ENCODE measurements at places on chromosomes 13 and 19.

DNA sequence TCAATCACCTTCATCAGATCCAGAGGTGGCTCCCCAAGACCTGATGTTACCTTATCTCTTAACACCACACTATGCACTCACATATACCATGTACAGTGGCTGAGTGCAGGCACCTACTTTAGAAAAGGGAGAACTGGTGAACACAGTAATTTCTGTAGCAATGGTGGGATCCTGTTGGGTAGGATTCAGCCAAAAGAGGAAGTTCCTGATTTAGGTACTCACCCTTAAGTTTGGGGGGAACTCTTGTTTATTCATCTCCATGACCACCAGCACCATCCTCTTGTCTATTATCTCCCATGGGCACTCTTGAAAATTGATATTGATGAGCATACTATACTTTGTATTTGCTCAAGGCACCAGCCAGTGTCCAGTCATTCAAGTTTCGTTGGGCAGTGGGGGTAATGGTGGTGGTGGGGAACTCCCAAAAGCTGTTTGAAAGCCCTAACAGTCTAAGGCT, 324.4 kb downstream of the LMO7 start:
- no peak for DNase-seq
- H3K27ac ChIP-seq, result no peak overlapping the region
- no peaks in the 10 kb centered on the region for H3K27me3 ChIP-seq
- H3K4me1 ChIP-seq, result no peaks in the 10 kb centered on the region

DNA sequence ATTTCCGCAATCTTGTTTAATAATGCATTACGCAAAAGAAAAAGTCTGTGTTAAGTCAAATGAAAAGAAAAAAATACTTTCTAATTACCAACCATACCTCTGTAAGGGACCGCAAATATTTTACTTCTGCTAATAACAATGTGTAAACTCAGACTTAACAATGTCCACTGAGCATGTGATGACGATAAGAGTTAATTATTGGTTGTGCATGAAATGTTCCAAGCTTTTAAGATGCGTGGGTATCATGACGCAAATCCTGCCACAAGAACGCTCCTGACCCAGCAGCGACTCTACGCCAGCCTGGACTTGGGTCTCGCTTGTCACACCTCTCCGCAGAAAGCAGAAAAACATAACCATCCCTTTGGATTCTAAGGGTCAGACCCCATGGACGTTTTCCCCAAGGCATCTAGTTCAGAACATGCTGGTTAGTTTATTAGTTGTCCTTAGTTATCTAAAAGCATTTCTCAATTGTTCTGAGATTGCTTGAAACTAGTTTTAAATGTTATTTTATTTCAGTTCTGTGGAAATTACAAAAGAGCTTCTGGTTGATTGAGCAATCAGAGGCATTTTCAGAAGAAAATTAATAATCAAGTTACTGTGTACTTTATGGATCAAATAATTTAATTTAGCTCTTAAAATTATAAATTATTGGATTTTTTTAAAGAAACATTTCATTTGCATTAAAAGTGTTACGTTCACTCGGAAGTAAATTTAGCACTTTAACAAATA, 779.9 kb upstream of the ARGLU1 start:
- H3K27me3 ChIP-seq, result no peaks in the 10 kb centered on the region
- H3K4me1 ChIP-seq, result no peaks in the 10 kb centered on the region
- H3K27ac ChIP-seq, result no peak overlapping the region
- H3K36me3 ChIP-seq, result no peaks in the 10 kb centered on the region

DNA sequence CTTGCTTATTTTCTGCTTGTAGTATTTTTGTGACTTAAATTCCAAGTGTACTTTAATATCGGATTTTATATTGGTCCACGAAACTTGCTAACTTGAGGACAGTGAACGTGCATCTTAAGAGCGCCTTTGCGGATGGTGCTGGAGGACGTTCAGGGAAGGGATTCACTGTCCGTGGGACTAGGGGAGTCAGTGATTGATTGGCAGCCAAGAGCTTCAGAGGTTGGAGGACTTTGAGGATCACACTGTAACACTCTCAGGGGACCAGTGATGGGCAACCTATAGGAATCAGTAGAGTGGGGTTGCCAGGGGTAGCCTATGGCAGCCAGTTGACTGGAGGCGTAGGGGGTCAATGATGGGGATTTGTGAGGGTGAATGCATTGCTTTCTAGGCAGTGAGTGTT, 516 bp downstream of the ZNF175 start:
- no peak overlapping the region for H3K27ac ChIP-seq
- peak overlapping the region; percentile 80 for H3K4me3 ChIP-seq
- H3K4me1 ChIP-seq, result no peaks in the 10 kb centered on the region
- DNase-seq, result no peak

DNA sequence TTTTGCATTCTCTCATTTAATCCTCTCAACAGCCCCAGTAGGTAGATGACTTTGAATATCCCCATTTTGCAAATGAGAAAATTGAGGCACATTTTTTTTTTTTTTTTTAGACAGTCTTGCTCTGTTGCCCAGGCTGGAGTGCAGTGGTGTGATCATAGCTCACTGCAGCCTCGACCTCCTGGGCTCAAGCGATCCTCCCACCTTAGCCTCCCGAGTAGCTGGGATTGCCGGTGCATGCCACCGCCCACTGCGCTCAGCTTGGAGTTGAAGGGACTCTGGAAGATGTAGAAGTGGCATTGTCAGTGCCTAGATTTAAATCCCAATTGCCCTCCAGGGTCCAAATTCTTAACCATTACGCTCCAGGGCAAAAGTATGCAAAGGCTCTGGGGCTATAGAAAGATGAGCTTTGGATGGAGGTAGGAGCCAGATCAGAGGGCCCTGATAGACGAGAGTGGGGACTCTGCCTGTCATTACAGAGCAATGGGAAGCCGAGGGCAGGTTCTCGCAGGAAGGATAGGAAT, 813 bp upstream of the MCOLN1 start:
- DNase-seq, result no peak
- peaks cover 13% of the 10 kb centered on the region for H3K36me3 ChIP-seq
- 0 out of 2 replicates have a peak, but pooled peaks cover 3% of the 10 kb centered on the region for H3K4me1 ChIP-seq

DNA sequence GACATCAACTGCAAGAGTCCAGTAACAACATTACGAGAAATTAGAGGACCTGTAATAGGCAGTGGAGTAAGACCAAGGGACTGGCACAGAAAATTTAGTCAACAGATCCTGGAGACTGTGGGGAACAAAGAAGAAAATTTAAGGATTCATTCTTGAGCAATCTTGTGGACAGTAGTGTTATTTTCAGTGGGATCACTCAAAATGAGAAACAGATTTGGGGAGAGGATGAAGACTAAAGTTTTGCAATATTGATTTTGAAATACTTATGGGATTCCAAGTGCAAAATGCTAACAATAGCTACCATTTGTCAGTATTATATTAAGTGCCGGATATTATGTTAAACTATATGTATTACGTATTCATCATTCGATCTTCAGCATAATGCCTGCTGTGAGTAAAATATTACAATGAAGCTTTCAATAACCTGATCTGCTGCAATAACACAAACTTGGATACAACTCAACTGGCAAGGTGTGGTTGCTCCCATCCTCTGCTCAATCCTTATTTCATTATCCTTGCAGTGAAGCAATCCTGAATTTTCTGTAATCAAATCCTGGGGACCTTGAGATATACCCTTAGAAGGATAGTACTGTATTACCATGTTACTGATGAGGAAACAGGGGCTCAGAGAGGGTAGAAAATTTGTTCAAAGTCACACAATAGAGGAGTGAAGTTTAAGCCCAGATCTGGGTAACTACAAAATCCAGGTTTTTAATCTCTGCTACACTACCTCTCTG, 84.2 kb downstream of the SACS start:
- H3K4me3 ChIP-seq, result no peak overlapping the region
- H3K27ac ChIP-seq, result no peak overlapping the region
- H3K4me1 ChIP-seq, result no peaks in the 10 kb centered on the region
- H3K27me3 ChIP-seq, result no peaks in the 10 kb centered on the region

DNA sequence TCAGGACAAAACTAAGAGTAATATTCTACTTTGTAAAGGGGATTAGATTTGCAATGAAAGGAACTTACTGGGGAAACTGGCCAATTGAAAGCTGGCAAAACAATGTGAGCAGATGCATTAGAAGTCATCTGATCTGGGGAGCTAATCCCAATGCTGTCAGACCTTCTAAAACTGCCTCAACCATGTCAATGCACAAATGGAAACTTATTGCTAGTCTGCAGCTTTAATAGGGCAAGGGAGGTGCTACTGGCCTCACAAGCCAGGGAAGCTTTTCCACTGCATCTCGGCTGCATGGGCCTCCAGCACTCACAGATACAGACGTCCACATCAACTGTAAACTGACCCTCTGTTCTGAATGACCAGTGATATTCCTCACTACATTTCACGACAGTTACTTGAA, 154.2 kb downstream of the LHFPL6 start:
- DNase-seq, result no peak
- H3K27me3 ChIP-seq, result no peaks in the 10 kb centered on the region

GRCh38 chr19:3316659-3317207, 49.6 kb upstream of the NFIC start:
- H3K27ac ChIP-seq, result no peak overlapping the region
- DNase-seq, result no peak
- 0 out of 2 replicates have a peak, but pooled peaks cover 1% of the 10 kb centered on the region for H3K4me1 ChIP-seq
- no peaks in the 10 kb centered on the region for H3K27me3 ChIP-seq

- no peak for DNase-seq
- H3K4me3 ChIP-seq, result no peak overlapping the region
- H3K27me3 ChIP-seq, result no peaks in the 10 kb centered on the region
- H3K4me1 ChIP-seq, result peaks cover 7% of the 10 kb centered on the region
Measured at GRCh38 chr13:29802621-29803020, 47.8 kb downstream of the UBL3 start.

DNA sequence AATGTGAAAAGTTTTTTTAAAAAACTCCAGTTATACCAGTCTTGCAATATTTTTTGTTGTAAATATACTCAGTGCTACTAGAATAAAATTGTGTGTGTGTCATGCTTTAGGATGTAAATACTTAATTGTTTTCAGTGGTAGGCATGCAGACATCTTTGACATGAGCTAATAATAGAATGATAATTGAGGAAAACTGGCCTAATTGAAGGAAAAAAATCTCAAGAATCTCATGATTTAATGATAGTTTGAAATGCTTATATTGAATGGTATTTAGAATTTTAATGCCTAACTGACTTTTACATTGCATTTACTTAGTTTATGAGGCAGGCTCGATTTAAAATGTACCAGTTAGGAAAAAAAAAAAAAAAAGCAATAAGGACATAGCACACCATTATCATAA, 3.2 kb upstream of the MAB21L1 start:
- peaks cover 36% of the 10 kb centered on the region for H3K27me3 ChIP-seq
- DNase-seq, result no peak
- no peaks in the 10 kb centered on the region for H3K4me1 ChIP-seq
- H3K36me3 ChIP-seq, result no peaks in the 10 kb centered on the region
- H3K4me3 ChIP-seq, result no peak overlapping the region
- H3K27ac ChIP-seq, result no peak overlapping the region
